ENCODE measurements at places on chromosomes 5 and 9.
A peak's percentile ranks its signal among the peaks of the same experiment; 100 is the strongest.

GRCh38 chr5:41482715-41483114 is 27.7 kb downstream of the PLCXD3 start:
- no peak for DNase-seq

DNA sequence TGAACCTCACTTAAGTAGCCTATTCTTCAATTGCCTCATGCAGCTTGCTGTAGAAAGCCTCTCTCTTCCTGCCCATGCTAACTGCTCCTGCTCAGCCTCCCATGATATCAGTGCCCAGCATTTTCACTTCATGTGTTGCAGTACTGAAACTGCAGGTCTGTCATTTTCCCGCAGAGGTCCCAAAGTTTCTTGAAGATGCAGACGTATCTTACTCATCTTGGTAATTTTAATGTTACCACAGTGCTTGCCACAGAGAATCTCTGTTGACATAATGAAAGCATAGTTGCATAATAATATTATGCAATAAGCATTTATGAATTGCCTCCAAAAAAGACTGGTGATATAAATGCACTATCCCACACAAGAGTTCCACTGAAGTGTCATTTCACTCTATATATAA is 561.1 kb upstream of the DAP start:
- no peak for DNase-seq

- no peak for DNase-seq
These were observed 236.5 kb upstream of the HAPLN1 start for GRCh38 chr5:83957188-83957587.

GRCh38 chr5:14261235-14261634 is 118.1 kb downstream of the TRIO start:
- DNase-seq, result no peak

GRCh38 chr5:113371721-113372196 is 63.0 kb downstream of the TSSK1B start:
- no peak for DNase-seq

- no peak for DNase-seq
These were observed 27.0 kb upstream of the C9orf72 start for GRCh38 chr9:27600256-27600655.

DNA sequence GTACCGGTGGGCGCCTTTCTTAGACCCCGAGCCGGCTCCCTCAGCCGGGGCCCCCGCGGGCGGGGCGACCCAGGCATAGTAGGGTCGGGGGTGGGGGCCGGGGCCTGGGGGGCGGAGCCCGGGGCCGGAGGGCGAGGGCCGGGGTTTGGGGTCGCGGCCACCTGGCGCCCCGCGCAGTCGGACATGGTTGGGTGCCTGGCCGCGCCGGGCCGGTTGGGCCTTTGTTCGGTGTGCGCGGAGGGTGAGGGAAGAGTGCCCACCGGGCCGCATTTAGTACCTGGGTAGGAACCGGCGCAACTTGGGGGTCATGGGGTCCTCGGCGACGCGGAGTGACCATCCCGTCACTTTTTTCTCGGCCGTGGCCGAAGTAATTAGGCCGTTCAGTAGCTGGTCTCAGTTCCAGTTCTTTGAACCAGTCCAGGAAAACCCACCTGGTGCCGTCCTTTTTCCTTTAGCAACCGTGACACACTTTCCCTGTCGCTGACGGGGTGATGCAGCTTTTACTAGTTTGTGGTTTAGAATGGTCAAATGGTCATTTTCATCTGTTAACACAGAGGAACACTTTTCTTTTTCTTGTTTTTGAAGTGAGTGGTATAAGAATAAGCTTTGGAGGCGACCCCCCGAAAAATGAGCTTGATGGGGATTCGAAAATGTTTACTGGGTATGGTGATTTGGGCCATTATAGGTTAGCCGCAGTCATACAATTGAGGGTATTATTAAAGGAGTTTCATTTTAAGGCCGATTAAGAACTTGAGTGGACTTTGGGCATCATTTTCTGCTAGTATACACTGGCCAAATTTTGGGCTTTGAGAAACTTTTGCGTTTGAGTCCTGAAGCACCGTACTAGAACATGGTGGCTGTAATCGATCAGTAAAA is 589 bp downstream of the CKS2 start:
- DNase-seq, result no peak

DNA sequence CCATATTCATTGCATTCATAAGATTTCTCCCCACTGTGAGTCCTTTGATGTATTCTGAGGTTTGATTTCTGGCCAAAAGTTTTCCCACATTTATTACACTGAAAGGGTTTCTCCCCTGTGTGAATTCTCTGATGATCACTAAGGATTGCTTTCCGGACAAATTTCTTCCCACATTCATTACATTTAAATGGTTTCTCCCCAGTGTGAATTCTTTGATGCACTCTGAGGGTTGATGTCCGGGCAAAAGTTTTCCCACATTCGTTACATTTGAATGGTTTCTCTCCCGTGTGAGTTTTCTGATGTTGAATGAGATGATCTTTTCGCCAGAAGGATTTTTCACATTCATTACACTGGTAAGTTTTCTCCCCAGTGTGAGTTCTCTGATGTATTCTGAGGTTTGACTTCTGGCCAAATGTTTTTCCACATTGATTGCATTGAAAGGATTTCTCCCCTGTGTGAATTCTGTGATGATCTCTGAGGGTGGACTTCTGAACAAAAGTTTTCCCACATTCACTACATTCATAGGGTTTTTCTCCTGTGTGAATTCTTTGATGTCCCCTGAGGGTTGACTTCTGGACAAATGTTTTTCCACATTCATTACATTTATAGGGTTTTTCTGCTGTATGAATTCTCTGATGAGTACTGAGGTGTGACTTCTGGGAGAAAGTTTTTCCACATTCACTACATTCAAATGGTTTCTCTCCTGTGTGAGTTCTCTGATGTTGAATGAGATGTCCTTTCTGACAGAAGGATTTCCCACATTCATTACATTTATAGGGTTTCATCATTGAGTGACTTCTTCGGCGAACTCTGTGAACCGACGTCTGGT is 18.8 kb downstream of the ZNF510 start:
- no peak for DNase-seq

DNA sequence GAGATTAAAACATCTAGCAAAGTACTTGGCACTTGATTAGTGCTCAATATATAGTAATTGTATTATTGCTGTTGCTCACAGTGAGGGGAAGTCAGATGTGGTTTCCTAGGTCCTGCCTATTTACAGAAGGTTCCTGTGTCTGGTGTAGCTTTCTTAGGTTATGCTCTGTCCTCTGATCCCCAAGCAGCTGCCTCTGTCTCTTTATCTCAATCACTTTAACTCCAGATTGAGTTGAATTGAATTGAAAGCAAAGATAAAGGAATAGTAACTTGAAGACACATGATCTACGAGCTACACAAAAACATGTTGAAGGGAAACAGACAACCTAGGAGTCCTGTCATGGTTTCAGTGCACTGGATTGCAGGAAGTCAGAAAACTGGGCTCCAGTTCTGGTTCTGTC is 113.9 kb upstream of the ADAMTSL1 start:
- no peak for DNase-seq

DNA sequence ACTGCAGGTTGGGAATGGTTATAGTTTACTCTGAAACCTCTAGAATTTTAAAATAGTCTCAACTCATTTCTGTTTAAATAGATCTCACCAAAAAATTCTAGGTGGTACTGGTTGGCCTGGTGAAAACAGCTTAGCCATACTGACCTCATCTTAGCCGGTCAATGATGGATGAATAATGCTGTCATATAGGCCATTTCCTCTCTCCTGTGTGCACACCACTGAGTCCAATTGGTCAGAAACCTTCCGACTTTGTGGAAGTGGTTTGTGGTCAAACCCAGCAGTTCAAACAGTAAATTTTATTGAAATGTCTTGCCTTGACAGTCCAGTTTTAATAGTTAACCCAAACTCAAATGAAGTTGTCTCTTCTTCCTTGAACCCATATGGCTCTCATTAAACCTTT is 98.6 kb downstream of the GIN1 start:
- DNase-seq, result no peak

- DNase-seq, result peak; percentile 58
These were observed 73.4 kb upstream of the PPARGC1B start for GRCh38 chr5:149656576-149657182.

GRCh38 chr5:73265641-73266040 is 92.6 kb downstream of the TMEM174 start:
- no peak for DNase-seq

DNA sequence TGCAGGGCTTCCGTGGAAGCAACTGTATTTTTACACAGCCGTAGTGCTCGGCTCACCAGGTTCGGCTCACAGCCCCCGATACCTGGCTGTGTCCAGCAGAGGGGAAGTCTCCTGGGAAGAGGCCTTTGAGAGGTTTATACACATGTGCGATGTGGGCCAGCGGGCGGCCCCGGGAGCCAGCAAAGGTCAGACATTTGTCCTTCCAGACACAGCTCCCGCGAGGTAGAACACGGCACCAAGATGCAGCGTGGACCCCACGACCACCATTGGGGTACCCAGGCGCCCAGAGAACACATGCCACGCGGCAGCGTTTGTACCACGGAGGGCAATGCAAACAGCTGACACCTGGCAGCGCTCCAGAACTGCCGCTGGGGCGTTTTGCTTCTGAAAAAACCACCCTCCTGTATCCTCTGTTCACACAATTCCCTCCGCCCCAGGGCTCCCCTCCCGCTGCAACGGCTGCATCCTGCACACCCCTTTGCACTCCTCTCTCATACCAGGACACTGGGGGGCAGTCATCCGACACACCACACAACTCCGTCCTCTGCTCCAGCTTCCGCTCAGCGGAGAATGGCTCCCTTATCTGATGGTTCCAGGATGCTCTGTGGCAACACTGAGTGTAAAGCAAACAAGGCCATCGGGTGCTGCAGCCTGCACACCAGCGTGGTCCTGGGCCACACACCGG is 235.3 kb downstream of the SYK start:
- peak; percentile 69 for DNase-seq

DNA sequence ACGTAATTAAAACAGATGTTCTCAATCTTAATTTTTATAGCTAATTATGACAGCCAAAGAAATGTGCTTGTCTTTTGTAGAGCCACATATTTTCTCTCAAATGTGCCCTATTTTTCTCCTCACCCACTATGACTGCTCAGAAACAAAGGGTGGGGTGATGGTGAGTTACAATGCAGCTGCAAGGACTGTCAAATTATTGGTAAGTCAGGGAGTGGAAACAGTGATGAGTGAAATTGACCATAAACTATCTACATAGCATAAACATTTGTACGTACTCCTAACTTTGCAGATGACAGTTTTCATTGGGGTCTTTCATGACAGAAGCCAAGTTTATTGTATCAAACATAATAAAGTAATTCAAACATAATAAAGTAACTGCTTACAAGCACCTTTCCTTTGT is 215.9 kb downstream of the MCTP1 start:
- no peak for DNase-seq

DNA sequence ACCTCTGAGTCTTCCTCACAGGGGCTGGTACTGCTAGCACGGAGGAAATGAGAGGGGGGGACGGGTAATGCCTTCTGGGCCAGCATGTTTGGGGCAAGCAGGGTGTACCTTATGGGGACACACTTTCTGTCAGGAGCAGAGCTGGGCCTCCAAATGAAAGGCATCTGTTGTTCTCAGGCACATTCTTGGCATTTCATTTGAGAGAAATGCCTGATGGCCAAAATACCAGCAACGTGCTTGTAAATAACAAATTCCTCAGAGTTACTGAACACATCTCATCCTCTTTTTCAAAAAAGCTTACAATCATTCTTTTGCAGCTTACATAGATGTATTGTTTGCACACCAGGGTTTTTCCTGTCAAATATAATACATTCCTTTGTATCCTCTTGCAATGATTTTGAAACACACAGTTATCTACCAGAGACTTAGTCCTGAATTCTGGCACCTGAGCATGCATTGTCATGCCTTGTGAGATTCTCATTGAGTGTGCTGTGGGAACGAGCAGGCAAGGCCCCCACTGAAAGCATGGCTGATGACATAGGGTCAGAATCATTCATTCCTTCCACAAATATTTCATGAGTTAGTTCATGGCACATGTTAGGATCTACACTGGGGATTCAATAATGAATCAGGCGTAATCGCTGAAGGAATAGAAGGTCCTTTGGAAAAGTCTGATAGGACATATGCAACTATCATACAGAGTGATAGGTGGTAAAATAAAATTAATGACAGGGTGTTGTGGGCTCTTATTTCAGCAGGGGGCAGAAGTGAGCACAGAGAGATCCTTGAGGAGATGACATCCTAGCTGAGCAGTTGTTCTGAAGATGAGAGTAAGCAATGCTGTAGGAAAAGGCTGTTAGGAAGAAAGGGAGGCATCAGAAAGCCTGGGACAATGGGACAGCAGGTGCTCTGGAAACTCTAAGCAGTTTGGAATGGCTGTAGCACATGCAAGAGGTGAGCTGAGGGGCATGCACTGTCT is 260.9 kb upstream of the TUT7 start:
- peak; percentile 78 for DNase-seq

GRCh38 chr5:61177716-61178115 is 15.4 kb upstream of the SMIM15 start:
- DNase-seq, result no peak

- DNase-seq, result no peak
These were observed 73.4 kb downstream of the PHAX start for GRCh38 chr5:126674145-126674544.

- DNase-seq, result no peak
These were observed 23.0 kb downstream of the KIAA0825 start for GRCh38 chr5:94595281-94595840.

- peak; percentile 10 for DNase-seq
These were observed 49.1 kb upstream of the TEK start for GRCh38 chr9:27059907-27060306.
